ENCODE measurements at places on chromosomes 7 and 10.

DNA sequence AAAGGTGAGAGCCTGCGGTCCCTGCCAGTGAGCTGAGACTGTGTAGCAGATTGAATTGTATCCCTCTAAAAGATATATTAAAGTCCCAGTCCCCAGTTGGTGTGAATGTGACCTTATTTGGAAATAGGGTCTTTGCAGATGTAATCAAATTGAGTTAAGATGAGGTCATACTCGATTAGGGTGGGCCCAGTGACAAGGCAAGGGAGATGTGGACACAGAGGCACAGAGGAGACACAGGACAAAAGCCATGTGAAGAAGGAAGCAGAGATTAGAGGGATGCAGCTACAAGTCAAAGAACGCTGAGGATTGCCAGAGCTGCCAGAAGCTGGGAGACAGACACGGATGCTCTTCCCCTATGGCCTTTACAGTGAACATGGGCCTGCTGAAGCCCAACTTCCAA lies 104.3 kb downstream of the CLEC2L start:
- no peak for DNase-seq

DNA sequence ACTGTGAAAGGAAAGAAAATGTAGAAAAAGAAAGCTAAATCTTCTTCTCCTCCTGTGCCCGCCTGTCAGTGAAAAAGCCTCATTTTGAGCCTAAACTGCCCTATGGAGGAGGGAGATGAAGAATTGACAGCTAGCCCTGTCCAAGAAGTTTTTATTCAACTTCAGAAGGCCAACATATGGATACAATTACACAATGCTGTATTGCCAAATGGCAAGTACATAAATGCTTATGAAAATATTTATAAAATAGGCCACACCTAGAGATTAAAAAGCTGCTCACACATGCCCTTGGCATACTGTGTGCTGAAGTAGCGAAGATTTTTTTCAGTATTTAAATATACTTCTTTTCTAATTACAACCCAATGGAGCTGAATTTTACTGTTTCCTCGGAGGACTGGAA lies 65.1 kb upstream of the NEBL start:
- no peak for DNase-seq

DNA sequence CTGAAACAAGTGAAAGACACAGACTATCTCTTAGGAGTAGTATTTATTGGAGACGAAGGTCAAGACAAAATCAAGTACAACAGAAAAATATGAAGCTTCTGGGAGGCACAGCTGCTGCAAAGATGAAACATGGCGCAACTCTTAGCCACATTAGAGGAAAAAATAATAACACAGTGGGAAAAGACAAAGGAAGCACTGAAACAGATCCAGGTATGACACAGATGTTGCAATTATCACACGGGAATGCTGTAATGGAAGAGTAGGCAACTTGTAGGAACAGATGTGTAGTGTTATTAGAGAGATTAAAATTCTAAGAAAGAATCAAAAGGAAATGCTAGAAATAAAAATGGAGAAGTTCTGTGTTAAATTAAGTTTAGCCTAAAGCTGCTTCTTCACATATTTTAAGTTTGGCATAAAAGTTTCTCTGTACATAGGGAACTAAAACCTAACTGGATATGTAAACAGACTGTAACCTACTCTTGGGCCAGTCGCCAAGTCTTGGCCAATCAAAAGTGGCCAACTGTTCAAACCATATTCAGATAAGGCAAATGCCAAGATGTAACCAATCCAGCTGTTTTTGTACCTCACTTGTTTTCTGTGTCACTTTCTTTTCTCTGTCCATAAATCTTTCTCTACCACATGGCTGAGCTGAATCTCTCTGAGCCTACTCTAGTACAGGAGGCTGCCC lies 1132.0 kb upstream of the LRRTM3 start:
- no peak for DNase-seq

- DNase-seq = no peak
Observed at GRCh38 chr7:28815928-28816373, 142.2 kb downstream of the TRIL start.

DNA sequence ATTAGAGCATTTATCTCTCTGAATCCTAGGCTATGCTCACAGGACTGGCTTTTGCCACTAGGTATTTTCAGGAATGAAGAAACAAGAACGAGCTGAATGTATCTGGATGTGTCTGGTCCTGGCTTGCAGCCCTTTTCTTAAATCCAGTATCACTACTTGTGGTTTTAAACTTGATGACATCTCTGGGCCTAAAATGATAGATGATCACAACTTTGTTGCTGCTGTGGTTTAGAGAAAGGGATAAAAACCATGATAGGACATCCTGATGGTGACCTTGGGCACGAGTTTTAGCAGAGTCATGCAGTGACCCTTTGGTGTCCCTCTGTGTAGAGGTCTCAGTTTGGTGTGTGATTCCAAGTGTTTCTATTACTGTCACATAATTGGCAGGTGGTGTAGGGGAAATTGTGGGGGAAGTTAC lies 31.7 kb upstream of the SEMA3C start:
- no peak for DNase-seq

GRCh38 chr7:157433628-157434027 lies 96.8 kb downstream of the DNAJB6 start:
- DNase-seq = no peak

All from activated CD4-positive, alpha-beta T cell treated with anti-CD3 and anti-CD28 coated beads, Interleukin-2, amount 50 U/mL, for 48 hours (primary cell).